Natural killer cell treated with Interleukin-12 subunit alpha and Interleukin-12 subunit beta and Interleukin-15 and Interleukin-18, amount 100 ng/mL, for 72 hours (primary cell): ENCODE measurements at places on chromosomes 6 and 20. TPM values are rescaled to one million over a fixed set of nuclear protein-coding genes. Genes with fewer than 3 reads are reported as not detected.
A peak's percentile ranks its signal among the peaks of the same experiment; 100 is the strongest.

DNA sequence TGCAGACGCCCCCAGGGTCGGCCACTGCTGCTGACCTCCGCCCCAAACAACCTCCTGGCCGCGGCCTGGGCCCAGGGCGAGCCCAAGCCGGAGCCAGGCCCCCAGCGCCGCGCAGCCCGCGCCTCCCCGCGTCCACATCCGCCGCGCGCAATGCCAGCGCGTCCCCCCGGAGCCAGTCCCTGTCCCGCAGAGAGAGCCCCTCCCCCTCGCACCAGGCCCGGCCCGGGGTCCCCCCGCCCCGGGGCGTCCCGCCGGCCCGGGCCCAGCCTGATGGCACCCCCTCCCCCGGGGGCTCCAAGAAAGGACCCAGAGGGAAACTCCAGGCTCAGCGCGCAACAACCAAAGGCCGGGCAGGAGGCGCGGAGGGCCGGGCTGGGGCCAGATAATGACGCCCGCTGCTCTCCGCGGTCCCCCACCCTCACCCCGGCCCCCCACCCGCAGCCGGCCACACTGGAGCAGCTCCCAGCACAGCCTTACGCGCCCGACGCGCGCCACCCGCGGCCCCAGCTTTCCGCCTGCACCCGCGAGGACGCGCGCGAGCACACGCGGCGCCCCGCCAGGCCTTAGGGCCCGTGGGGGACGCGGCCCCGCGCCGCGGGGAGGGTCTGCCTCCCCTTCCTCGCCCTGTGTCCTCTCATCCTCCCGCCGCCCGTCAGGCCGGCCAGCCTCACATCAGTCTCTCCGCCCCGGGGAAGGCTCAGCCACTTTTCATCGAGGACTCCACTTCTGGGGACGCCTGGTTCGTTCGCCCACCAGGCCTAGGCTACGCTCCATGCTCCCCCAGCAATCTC is 12.9 kb upstream of the SLC22A7 start:
- H3K36me3 ChIP-seq, result no peaks in the 10 kb centered on the region
- H3K4me1 ChIP-seq, result peaks cover 2% of the 10 kb centered on the region
- H3K27ac ChIP-seq, result no peak overlapping the region
- no peak for DNase-seq
- peaks cover 29% of the 10 kb centered on the region for H3K27me3 ChIP-seq

GRCh38 chr20:17747431-17747846 is 47.7 kb downstream of the BANF2 start:
- peaks cover 2% of the 10 kb centered on the region for H3K4me1 ChIP-seq
- peaks cover 10% of the 10 kb centered on the region for H3K27me3 ChIP-seq
- no peak overlapping the region for H3K4me3 ChIP-seq
- DNase-seq, result no peak

GRCh38 chr6:137112067-137112355 is 61.4 kb downstream of the IL22RA2 start:
- DNase-seq, result no peak
- H3K27ac ChIP-seq, result no peak overlapping the region
- peaks cover 4% of the 10 kb centered on the region for H3K27me3 ChIP-seq
- H3K4me3 ChIP-seq, result no peak overlapping the region
- no peaks in the 10 kb centered on the region for H3K4me1 ChIP-seq

- H3K27me3 ChIP-seq, result no peaks in the 10 kb centered on the region
- no peak overlapping the region for H3K27ac ChIP-seq
- no peak for DNase-seq
- no peak overlapping the region for H3K4me3 ChIP-seq
Observed at GRCh38 chr6:22298475-22298890, 1.6 kb upstream of the PRL start.

- no peak for DNase-seq
- peaks cover 12% of the 10 kb centered on the region for H3K27me3 ChIP-seq
- H3K27ac ChIP-seq, result no peak overlapping the region
- H3K4me1 ChIP-seq, result no peaks in the 10 kb centered on the region
Observed at GRCh38 chr6:105036351-105036750, 79.4 kb downstream of the LIN28B start.

DNA sequence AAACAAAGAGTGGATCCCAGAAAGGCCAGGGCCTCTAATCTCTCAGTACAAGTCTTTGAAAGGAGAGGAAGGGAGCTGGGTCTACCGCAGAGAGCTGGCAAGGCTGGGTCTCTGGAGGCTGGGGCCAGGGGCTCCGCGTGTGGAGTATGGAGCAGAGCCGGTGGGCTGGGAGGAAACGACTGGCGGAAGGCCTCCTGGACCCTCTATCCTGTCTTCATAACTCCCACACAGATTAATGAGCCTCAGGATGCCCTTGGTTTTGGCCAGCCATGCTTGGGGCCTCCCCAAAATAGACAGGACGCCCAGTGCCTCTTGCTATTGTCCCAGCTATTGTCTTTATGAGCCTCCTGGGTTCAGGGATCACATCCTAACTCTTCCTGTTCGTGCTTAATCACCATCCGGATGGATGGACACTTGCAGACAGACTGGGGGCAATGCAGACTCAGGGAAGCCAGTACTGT is 306.4 kb downstream of the DHX35 start:
- no peaks in the 10 kb centered on the region for H3K36me3 ChIP-seq
- H3K4me1 ChIP-seq, result no peaks in the 10 kb centered on the region

DNA sequence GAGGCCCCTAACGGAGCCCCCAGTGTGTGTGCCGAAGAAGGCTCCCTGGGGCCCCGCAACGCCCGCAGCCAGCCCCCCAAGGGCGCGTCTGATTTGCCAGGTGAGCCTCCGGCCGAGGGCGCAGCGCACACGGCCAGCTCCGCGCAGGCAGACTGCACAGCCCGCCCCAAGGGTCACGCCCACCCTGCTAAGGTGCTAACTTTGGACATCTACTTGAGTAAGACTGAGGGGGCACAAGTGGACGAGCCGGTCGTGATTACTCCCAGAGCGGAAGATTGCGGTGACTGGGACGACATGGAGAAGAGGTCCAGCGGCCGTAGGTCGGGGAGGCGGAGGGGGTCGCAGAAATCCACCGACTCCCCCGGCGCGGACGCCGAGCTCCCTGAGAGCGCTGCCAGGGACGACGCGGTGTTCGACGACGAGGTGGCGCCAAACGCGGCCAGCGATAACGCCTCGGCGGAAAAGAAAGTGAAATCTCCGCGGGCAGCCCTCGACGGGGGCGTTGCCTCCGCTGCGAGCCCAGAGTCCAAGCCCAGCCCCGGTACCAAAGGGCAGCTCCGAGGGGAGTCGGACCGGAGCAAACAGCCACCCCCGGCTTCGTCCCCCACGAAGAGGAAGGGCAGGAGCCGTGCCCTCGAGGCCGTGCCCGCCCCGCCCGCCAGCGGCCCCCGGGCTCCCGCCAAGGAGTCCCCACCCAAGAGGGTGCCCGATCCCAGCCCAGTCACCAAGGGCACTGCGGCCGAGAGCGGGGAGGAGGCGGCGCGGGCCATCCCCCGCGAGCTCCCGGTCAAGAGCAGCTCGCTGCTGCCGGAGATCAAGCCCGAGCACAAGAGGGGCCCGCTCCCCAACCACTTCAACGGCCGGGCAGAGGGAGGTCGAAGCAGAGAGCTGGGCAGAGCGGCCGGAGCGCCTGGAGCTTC is 117.0 kb downstream of the RTN4IP1 start:
- DNase-seq, result peak; percentile 84
- H3K4me3 ChIP-seq, result peak overlapping the region; percentile 96
- no peaks in the 10 kb centered on the region for H3K36me3 ChIP-seq
- peaks cover 34% of the 10 kb centered on the region for H3K4me1 ChIP-seq

- no peak overlapping the region for H3K4me3 ChIP-seq
- no peaks in the 10 kb centered on the region for H3K27me3 ChIP-seq
- no peaks in the 10 kb centered on the region for H3K36me3 ChIP-seq
- no peak for DNase-seq
- H3K4me1 ChIP-seq, result no peaks in the 10 kb centered on the region
- no peak overlapping the region for H3K27ac ChIP-seq
Observed at GRCh38 chr20:13353261-13353945, 132.3 kb downstream of the ISM1 start.

DNA sequence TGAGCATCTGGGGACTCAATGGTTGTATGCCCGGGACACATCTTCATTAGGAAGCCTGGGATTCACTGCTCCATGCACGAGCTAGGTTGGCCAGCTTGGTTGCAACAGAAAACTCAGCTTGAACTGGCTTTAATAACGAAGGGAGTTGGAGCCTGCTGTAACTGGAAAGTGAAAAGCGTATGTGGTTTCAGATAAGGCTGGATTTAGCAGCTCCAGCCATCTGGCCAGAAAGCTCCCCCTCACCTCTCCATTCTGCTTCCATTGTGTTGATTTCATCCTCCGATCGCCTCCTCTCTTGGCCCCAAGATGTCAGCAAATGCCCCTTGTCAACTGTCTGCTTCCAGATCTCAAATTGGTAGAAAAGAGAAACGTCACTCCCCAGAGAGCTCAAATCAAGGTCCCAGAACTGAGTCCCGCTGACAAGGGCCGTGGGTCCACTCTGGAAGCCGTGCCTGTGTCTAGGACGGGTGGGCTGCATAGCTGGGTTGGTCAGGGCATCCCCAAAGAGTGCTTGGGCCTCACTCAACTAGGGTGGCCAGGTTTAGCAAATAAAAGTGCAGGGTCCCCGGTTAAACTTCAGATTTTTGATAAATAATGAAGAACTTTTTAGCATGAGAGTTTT is 117.0 kb upstream of the PMEPA1 start:
- H3K4me1 ChIP-seq, result no peaks in the 10 kb centered on the region
- H3K27ac ChIP-seq, result no peak overlapping the region
- DNase-seq, result no peak
- no peak overlapping the region for H3K4me3 ChIP-seq

- no peak overlapping the region for H3K4me3 ChIP-seq
- no peak overlapping the region for H3K27ac ChIP-seq
- DNase-seq, result no peak
- no peaks in the 10 kb centered on the region for H3K4me1 ChIP-seq
Observed at GRCh38 chr6:167817729-167818128, 9.0 kb upstream of the AFDN start.

GRCh38 chr6:87905101-87905641 is 142.5 kb upstream of the SPACA1 start:
- H3K4me1 ChIP-seq, result peaks cover 37% of the 10 kb centered on the region
- peaks cover 37% of the 10 kb centered on the region for H3K27me3 ChIP-seq
- H3K36me3 ChIP-seq, result peaks cover 5% of the 10 kb centered on the region
- no peak for DNase-seq

DNA sequence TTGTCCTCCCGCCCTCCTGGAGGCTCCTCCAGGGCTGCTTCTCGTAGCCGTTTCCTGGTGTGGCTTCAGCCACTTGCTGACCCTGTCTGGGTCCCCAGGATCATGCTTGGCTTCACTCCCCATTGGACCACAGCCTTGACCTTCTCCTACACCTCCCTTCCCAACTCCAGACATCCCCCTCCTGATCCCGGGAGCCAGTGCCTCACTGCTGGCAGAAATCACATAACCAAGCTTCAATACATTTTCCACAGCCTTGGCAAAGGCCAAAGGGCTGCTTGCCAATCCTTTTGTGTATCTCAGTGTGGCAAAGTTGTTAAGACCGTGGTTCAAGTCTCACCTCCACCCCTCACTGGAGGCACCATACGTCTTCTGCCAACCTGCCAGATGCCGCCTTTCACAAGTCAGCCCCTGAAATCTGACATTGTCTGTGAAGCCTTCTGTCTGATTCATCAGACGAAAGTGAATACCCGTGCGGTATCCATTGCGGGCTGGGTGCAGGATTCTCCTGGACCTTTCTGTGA is 60.1 kb downstream of the PHACTR3 start:
- no peaks in the 10 kb centered on the region for H3K36me3 ChIP-seq
- peaks cover 17% of the 10 kb centered on the region for H3K27me3 ChIP-seq
- H3K27ac ChIP-seq, result no peak overlapping the region

DNA sequence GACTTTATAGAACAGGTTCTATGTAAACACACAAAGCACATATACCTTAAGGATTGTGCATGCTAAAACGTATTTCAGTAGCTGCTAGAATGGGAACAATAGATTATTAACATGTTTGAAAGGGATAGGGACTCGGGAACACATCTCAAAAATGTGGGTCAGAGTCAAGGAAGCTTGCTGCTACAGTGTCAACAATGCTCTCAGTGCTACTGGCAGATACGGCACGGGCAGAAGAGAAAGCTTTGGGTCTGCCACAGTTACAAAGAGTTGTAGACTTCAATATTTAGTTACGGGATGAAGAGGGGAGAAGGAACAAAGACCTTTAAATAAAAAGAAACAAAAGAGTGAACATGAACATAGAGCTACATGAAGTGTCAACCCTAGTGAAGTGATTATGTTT is 170.5 kb downstream of the BACH2 start:
- H3K27me3 ChIP-seq, result no peaks in the 10 kb centered on the region
- no peaks in the 10 kb centered on the region for H3K4me1 ChIP-seq

DNA sequence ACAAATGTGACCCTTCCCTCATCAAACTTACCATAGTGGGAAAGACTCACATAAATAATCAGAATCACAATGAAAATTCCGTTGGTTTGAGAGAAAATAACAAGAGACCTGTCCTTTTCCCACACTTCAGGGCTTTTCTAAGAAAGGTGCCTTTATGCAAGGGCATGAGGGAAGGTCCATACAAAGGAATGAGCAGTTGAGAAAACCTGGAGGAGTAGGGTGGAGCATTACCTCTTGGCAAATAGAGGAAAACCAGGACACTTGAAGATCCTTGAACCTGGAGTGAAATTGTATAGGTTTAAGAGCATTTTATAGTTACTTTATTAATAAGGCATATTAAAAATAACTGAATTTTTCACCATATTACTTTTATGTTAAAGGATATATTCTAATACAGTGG is 54.3 kb downstream of the UBR2 start:
- no peaks in the 10 kb centered on the region for H3K27me3 ChIP-seq
- no peaks in the 10 kb centered on the region for H3K4me1 ChIP-seq
- no peak for DNase-seq
- H3K27ac ChIP-seq, result no peak overlapping the region

GRCh38 chr6:165800337-165800736 is 137.3 kb upstream of the PDE10A start:
- H3K27ac ChIP-seq, result no peak overlapping the region
- no peak overlapping the region for H3K4me3 ChIP-seq
- no peaks in the 10 kb centered on the region for H3K36me3 ChIP-seq
- no peak for DNase-seq
- peaks cover 4% of the 10 kb centered on the region for H3K4me1 ChIP-seq

CYB5R4 gene
- 29.0 TPM for total RNA-seq

PPP1R3G gene
- not detected for total RNA-seq

IL17F gene
- total RNA-seq, result 56.3 TPM

RIPOR2 gene
- total RNA-seq, result 88.4 TPM

EXOC2 gene
- 34.0 TPM for total RNA-seq

ZNF341 gene
- 8.9 TPM for total RNA-seq

HRH3 gene
- not detected for total RNA-seq

HS3ST5 gene
- not detected for total RNA-seq
